Smooth muscle cell of the brain vasculature (primary cell): ENCODE measurements at places on chromosomes 1 and 21.

DNA sequence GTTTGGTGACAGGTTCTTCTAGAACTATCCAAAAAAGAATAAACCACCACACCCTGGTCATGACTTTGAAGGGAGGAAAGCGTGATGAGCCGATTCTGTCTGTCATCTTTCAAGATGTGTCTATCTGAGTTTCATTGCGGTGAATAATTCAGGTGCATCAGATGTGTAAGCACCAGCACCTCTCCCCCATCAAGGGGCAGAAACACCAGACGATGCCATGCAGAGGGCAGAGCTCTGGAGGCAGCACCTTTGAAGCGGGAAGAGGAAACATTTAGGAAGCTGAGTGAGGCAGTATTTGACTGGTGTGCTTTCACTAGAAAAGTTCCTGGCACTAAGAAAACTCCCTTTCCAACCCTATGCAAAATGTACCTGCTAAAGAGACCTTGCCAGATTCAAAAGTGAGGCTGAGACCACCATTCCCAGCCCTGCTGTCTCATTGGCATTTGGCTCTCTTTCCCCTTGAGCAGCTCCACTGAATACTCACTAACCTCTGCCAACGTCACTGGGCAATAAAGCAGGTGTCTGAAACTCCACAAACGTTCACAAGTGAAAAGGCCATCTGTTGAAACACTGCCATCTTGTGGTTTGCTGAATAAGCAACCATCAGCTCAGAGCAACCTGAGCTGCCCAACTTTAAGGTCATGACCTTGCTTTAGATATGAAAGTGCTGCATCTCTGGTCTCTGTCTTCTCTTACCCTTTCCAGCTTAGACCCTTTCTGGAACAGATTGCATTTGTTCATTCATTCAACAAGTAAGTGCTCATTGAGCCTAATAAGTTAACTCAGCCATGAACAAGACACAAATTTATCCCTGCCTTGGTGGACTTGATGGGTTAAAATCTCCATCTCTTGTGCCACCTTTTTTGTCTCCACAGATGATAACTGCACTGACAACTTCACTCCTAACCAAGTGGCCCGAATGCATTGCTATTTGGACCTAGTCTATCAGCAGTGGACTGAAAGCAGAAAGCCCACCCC is 228.6 kb downstream of the PAPPA2 start:
- no peak for DNase-seq

DNA sequence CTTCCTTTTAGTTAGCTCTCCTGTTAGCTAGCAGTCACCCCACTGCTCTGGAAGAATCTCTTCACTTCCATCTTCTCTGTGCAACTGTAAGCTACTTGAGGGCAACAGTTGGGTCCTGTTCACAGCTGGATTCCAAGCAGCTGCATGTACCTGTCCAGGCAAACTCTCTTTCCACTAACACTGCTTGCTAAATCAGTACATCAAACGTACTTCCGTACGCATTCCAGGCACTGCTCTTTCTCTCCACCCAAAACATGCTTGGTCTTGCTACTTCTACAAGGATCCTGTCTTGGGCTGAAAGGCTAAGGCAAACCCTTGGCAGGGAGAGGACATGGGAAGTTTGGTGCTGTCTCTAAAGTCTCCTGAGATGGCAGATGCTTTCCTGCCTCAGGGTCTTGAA is 139.2 kb upstream of the CACNA1E start:
- no peak for DNase-seq

- no peak for DNase-seq
Observed at GRCh38 chr1:81228926-81229325, 571.8 kb upstream of the ADGRL2 start.

GRCh38 chr1:238624776-238625175 is 734.1 kb upstream of the ZP4 start:
- no peak for DNase-seq

DNA sequence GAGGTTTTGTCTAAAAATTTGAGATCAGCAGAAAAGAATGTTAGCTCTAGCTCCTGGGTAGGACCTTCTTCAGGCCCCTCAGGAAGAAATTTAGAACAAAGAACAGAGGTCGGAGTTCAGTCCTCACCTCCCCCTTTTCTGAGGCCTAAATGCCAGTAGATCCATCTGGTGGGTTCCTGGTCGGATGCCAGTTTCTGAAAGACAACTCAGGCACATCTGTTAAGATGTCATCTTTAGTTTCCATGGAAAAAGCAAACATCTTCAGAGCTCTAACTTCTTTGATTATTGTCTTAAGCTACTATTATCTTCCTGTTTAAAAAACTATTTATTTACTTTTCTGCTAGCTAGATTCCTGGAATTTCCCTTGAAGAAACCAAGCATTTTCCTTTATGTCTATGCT is 37.1 kb upstream of the USP25 start:
- peak; percentile 46 for DNase-seq

- DNase-seq = peak; percentile 58
Observed at GRCh38 chr1:29124366-29125236, 898 bp upstream of the TMEM200B start.
